ENCODE measurements at places on chromosomes 2 and 18.

DNA sequence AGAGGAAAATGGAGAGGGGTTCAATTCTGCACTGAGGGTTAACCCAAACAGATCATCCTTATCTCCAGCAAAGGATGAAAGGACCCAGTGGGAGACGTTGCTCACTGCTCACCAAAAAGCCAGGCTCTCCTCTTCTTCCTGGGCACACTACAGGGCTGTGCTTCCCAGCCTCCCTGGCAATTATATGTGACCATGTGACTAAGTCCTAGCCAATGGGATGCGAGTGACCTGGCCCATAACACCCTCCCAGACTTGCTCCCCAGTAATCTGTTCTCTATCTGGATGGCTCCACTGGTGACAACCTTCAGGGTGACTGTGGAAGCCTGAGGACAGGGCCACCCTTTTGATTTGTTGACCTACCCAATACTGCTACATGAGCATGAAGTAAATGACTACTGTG is 10.9 kb upstream of the PRKCE start:
- no peak for DNase-seq

- DNase-seq, result no peak
Measured at GRCh38 chr18:6370886-6371635, 43.6 kb downstream of the L3MBTL4 start.

DNA sequence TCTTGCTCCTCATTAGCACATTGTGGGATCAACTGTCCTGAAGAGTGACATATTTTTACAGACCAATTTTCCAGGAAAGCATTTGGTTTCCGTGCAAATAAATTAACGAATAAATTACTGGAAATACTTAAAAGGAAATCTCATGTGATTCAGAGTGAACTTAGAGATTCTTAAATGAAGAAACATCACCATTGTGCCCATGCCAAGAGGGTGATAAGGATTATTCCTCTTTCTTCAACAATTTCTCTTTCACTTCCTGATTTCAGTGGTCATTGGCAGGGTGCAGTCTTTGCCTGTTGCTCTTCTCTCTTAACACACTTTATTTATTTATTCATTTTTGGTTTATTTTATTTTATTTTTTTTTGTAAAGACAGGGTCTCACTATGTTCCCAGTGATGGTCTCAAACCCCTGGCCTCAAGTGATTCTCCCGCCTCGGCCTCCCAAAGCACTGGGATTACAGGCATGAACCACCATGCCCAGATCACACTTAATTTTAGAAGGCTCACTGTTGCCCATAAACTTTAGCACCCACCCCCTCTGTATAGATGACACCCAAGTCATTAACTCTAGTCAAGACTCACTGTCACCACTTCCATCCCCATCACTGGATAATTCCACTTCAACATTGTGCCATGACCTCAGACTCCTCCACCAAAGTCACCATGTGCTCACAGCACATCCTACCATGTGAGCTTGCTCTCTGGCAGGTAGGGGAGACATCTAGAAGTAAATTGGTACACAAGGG is 92.6 kb upstream of the CERS6 start:
- peak; percentile 44 for DNase-seq

GRCh38 chr2:100380681-100381080 is 36.8 kb downstream of the CHST10 start:
- no peak for DNase-seq

DNA sequence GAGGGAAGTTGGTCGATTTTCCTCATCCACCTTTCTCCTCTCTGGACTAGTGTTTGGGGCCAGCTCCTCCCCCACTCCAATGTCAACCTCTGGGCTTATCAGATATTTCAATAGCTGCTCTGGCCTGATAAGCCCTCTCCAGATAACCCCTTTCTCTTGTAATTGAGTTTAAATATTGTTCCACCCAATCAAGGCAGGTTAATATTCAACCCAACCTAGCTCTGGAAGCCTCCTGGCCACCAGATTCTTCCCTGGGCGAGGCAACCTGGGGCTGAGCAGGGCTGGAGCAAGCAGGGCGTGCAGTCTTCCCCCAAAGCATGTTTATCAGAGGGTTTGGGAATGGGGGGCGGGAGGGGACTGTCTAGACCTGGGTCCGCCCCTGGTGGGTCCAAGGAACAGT is 73.8 kb downstream of the TFCP2L1 start:
- DNase-seq, result no peak

DNA sequence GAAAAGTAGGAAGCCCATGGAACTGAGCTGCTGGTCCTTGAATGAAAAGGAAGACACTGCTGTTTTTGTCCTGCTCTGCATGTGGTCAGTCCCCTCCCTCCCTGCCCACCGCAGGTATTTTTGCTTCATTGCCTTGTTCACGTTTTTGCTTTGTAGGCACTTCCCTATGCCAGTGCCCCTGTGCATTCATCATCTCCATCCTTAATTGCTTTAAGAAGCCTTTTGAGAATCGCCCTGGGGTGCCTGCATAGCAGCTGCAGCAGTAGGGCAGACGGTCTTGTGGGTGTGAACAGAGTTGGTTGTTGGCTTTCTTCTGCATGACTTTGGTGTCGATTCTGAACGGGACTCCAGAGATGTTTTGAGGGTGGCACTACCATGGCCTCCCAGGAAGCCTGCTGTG is 97.0 kb downstream of the CABLES1 start:
- no peak for DNase-seq

DNA sequence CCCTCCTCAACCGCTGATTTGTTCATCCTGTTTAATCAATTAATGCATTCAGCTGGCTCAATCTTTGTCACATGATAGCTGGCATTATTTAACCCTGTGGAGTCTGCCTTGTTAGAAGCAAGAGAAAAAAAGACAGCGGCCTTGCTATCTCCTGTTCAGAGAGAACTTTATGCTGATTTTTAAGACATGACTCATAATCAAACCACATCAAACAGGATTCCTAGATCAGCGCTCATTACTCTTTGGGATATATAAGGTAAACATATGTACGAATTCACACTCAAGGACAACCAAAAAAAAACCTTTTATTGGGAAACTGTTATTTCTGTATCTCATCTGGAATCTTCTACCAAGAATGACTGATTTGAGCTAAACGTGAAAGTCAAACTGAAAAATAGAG is 195.1 kb downstream of the C1D start:
- DNase-seq, result no peak

GRCh38 chr2:101367508-101367907 is 19.8 kb downstream of the CREG2 start:
- no peak for DNase-seq

GRCh38 chr2:198534756-198535155 is 730.4 kb downstream of the PLCL1 start:
- no peak for DNase-seq

DNA sequence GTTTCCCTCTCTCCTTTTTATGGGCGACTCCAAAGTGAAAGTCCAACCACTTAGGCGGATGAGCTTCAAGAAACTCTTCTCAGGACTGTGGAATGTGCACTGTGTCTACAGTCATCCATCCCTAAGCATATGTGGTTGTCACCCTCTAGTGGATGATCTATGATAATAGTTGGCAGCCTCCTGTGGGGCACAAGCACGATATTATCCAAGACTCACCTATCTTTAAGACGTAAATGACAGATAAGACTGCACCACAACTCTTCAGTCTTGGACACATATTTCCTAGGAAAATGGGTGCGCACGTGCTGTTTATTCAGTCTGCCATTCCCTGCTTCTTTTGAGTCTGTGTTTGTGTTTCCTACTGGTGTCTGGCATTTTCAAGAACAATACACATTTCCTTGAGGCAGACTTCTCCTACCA is 145.5 kb upstream of the CTAGE1 start:
- DNase-seq, result peak; percentile 65

DNA sequence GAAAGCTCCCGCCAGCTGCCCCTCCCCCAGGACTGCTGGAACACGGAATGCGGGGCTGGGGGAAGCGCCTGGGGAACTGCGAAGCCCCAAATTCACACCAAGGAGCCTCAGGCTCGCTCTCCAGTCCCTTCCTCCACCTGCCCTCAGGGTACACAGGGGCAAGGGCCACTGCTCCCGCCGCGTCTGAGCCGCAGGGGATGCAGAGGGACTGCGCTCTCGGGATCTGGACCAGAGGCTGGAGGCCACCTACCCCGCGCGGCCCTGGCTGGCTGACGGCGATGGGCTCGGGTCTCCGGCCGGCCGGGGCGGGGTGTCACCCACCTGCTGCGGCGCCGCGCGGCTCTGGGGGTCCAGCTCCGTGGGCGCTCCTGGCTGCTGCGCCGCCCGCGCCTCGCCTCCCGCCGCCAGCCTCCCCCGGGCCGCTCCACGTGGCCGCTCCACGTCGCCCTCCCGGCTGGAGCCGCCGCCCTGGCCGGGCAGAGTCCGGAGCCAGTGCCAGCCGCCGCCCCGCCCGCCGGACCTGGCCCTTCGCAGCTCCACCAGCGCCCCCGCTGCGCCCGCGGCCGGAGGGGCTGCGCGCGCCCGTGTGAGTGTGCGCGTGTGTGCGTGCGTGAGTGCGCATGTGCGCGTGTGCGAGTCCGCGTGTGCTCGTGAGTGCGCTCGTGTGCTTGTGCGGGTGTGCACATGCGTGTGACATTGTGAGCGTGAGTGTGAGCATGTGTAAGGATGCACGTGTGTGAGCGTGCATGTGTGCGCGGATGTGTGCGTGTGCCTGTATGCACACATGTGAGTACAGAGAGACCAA is at the start of gene CGREF1:
TSS of gene CGREF1 (minus strand) at position 604 of the 805 bp plus-strand sequence. CDS start 14,762 bp downstream, outside the sequence.
- DNase-seq, result peak; percentile 58

DNA sequence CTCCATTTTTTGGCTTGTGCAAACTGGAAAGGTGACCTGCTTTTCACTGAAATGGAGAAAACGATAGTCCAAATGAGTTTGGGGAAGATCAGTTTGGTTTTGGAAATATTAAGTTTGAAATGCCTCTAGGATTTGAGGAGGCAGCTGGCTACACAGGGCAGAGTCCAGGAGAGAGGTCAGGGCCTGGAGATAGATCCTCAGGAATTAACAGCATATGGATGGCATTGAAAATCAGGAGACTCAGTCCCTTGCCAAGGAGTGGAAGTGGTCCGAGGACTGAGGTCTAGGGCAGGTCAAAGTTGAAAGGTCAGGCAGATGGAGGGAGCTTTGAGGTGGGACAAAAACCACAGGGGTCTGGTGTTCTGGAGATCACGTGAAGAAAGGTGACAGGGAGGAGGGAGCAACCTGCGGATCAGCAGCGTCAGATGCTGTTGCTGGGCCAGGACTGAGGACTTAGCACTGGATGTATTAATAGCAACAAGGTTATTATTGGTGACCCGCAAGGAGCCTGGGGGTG is 83.7 kb downstream of the EIF2AK3 start:
- DNase-seq, result no peak

GRCh38 chr2:28219758-28220368 is 172.8 kb upstream of the FOSL2 start:
- DNase-seq, result no peak

GRCh38 chr2:69505710-69506109 is 68.5 kb upstream of the NFU1 start:
- no peak for DNase-seq

DNA sequence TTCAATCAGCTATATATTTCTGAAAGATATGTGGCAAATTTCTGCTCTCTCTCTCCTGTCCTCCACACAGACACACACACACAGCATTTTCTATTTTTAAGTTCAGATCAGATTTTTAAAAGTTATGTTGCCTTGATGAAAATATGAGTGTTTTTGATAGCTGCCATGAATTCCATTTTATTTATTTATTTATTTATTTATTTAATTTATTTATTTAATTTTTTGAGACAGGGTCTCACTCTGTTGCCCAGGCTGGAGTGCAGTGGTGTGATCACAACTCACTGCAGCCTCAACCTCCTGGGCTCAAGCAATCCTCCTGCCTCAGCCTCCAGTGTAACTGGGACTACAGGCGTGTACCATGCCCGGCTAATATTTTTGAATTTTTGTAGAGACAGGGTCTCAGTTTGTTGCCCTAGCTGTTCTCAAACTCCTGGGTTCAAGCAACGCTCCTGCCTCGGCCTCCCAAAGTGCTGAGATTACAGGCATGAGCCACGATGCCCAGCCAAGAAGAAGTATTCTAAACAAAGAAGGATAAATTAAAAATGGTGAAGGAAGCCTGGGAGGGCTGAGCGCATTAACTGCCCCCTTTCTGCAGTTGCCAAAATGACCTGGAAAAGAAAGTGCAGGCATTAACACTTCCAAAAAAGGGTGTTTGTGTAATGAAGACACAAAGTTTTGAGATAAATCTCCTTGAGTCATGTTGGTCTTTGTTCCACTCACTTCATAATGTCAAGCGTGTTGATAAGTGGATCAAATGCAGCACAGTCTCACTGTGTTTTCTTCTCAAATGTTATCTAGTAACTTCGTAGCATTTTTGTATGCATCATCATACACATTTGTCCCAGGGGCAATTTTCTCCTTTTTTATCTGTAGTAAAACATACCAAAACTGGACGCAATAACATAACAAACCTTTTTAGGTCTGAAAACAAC is 11.1 kb upstream of the IMPA2 start:
- no peak for DNase-seq

DNA sequence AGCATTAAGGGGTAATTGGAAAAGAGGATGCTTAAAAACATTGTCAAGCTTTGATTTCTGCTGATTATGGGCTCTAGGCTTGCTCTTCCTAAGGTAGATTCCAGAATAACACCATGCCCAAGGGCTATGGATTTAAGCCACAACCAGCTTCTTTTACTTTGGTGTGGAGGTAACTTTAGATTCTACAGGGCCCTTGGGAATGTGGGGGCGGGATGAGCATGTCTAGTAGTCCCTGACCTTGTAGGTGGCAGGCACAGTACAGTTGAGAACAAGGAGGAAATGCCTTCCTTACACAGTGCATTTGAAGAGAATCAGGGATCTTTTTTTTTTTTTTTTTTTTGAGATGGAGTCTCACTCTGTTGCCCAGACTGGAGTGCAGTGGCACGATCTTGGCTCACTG is 364.2 kb downstream of the NYAP2 start:
- DNase-seq, result no peak

DNA sequence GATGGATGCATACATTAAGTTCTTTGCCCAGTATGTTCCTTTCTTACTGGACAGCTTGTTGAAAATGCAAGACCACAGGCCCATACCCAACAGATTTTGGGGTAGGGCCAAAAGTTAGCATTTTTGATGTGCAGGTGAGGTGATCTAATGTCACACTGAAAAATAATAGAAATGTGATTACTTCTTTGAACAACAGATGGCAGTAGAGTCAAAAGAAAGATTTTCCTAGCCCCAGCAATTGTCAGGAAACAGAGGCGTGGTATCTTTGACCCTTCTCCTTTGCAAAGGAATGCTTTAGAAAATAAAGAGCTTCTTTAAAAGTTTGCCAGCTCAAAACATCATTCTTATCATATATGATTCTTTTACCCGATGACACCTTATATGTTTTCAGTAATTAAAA is 343.6 kb upstream of the SYT4 start:
- DNase-seq, result peak; percentile 36

- DNase-seq, result no peak
Measured at GRCh38 chr2:64803776-64804175, 150.1 kb upstream of the SERTAD2 start.

- no peak for DNase-seq
Measured at GRCh38 chr2:3966470-3966869, 263.1 kb downstream of the DCDC2C start.

DNA sequence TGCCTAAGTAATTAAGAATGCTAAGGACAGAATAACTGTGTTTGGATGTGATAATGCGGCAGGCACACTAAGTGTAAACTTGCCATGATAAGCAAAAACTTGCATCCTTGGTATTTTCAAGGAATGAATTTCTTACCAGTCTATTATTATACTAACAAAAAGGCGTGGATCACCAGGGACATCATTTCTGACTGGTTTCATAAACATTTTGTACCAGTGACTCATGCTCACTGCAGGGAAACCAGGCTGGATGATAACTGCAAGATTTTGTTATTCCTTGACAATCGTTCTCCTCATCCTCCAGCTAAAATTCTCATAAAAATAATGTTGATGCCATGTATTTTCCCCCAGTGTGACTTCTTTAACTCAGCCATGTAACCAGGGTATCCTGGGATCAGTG is 289.5 kb downstream of the CDCA7 start:
- DNase-seq, result no peak

- no peak for DNase-seq
Measured at GRCh38 chr18:66647671-66648070, 43.8 kb upstream of the CDH19 start.
